A549 treated with RU486 at 1 μM for 4 hours (cell line): ENCODE measurements at places on chromosomes 4 and X. TPM values are rescaled to one million over a fixed set of nuclear protein-coding genes. Genes with fewer than 3 reads are reported as not detected.

Gene PSAPL1
- total RNA-seq, result 0.03 to 0.13 TPM (median 0.08 TPM) in 5 replicates

Gene ATP1B4
- total RNA-seq, result not detected in 5 replicates

Gene ZNF718
- total RNA-seq, result 0.33 to 0.66 TPM (median 0.48 TPM) in 5 replicates

Gene ARAP2
- 0.17 to 1.5 TPM (median 0.57 TPM) in 5 replicates for total RNA-seq

Gene SLC7A11
- 15.2 to 33.5 TPM (median 32.5 TPM) in 5 replicates for total RNA-seq

Gene FHDC1
- 0.34 to 0.42 TPM (median 0.38 TPM) in 5 replicates for total RNA-seq

Gene LYAR
- 28.2 to 41.1 TPM (median 32.7 TPM) in 5 replicates for total RNA-seq

Gene CXorf65
- not detected in 5 replicates for total RNA-seq

Gene ERAS
- 0.13 TPM in 1 of 5 replicates, not detected in the others for total RNA-seq

Gene JCHAIN
- 0.45 to 1.4 TPM in 2 of 5 replicates, not detected in the others for total RNA-seq

Gene MND1
- 10.6 to 19.7 TPM (median 13.5 TPM) in 5 replicates for total RNA-seq

Gene NAP1L3
- total RNA-seq, result 0.30 to 0.67 TPM (median 0.43 TPM) in 5 replicates

Gene SSX5
- total RNA-seq, result not detected in 5 replicates

Gene CT45A2
- not detected in 5 replicates for total RNA-seq

Gene RTL3
- total RNA-seq, result 0.05 to 0.07 TPM (median 0.06 TPM) in 3 of 5 replicates, not detected in the others

Gene CYTL1
- not detected in 5 replicates for total RNA-seq

Gene LDB2
- not detected in 5 replicates for total RNA-seq

Gene UGT2B10
- total RNA-seq, result not detected in 5 replicates

Gene DUX4
- not detected in 5 replicates for total RNA-seq

Gene XPNPEP2
- total RNA-seq, result not detected in 5 replicates

Gene MAGED4
- 4.3 to 10.6 TPM (median 8.6 TPM) in 5 replicates for total RNA-seq

Gene CT55
- not detected in 5 replicates for total RNA-seq

Gene DCAF4L1
- total RNA-seq, result 0.05 to 0.13 TPM (median 0.11 TPM) in 5 replicates

Gene MAGEA10
- total RNA-seq, result 0.13 TPM in 1 of 5 replicates, not detected in the others

Gene XKRX
- 0.20 to 0.30 TPM (median 0.27 TPM) in 5 replicates for total RNA-seq

Gene BLOC1S4
- 13.0 to 17.8 TPM (median 16.7 TPM) in 5 replicates for total RNA-seq

Gene LAMP2
- 68.8 to 107 TPM (median 98.6 TPM) in 5 replicates for total RNA-seq

Gene GUCY1A1
- total RNA-seq, result not detected in 5 replicates

Gene GPRASP1
- total RNA-seq, result 0.15 to 0.32 TPM (median 0.30 TPM) in 5 replicates

Gene ITGB1BP2
- 0.65 to 1.1 TPM (median 0.80 TPM) in 5 replicates for total RNA-seq

Gene HELT
- total RNA-seq, result not detected in 5 replicates

Gene RTL5
- 1.9 to 2.9 TPM (median 2.4 TPM) in 5 replicates for total RNA-seq

Gene CD38
- total RNA-seq, result 7.6 to 14.1 TPM (median 10.1 TPM) in 5 replicates

Gene PDCL2
- total RNA-seq, result not detected in 5 replicates

Gene CACNA1F
- total RNA-seq, result not detected in 5 replicates

Gene HAND2
- 0.29 to 0.92 TPM (median 0.42 TPM) in 5 replicates for total RNA-seq

Gene SFRP2
- total RNA-seq, result not detected in 5 replicates

Gene SPANXN4
- total RNA-seq, result not detected in 5 replicates

Gene SUPT20HL2
- total RNA-seq, result not detected in 5 replicates

Gene XIAP
- total RNA-seq, result 19.1 to 32.7 TPM (median 25.0 TPM) in 5 replicates

Gene FDCSP
- total RNA-seq, result not detected in 5 replicates

Gene MAB21L2
- not detected in 5 replicates for total RNA-seq

Gene FGFBP2
- total RNA-seq, result not detected in 5 replicates
